Breast epithelium (tissue), 4 donors: ENCODE measurements at places on chromosomes 4 and X. TPM values are rescaled to one million over a fixed set of nuclear protein-coding genes. Genes with fewer than 3 reads are reported as not detected.

DNA sequence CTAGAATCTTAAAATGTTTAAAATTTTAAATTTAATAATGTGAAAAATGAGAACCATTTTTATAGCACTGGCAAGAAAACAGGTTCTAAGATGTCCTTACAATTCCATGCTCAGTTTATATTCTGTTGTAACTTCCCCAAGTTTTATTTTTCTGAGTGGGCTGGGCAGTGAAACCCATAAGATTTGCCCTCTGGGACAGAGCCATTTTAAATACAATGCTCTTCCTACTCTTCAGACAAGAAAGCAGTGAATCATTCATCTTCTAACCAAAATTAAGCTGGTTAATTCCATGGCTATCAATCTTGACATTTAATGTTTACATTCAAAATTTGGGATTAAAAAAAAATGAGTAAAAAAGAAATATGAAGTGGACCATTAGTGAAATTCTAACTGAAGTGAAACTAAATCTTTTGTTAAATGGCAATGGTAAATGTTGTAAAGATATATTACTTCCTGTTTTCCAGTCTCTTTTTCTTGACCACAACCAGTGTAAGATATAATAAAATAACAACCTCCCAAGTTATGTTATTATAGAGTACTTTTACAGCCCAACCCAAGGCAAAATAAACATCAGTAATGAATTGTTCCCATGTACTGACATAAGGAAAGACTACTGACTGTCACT is 37.2 kb upstream of the PTPN13 start:
- DNase-seq = no peak

DNA sequence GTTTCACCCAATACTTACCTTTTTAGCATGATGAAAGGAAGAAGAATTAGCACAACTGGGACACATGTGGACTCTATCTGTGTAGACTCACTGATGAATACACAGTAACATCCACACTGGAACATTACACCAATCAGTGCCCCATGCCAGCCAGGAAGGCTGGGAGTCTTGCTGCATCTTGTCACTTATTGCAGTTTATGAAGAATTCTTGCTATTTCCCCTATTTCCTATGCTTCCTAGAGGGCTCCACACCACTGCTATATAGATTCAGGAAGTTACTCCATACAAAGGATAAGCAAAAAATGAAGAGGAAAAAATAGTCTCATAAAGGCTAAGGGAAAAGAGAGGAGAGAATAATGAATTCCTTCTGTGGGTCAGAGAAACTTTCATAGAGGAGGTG is 201.0 kb downstream of the CAMK2D start:
- no peak for DNase-seq

DNA sequence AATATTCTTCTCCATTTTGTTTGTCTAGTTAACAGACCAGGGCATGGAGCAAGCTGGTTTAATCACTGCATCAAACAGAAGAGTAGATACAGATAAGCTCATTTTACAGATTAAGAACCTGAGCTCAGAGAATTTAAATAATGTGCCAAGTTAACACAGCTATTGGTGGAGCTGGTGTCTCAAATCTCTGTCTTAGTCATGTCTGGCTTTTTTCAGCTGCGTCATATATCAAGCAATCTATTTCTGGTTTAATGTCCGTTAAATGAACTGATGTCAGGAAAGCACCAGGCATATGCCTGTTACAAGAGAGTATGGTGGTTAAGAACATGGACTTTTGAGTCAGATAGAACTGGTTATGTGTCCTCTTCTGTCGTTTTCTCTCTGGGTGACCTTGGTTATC is 79.8 kb upstream of the ADGRA3 start:
- DNase-seq = no peak

- no peak for DNase-seq
Observed at GRCh38 chr4:76767983-76768382, 130.0 kb downstream of the SOWAHB start.

DNA sequence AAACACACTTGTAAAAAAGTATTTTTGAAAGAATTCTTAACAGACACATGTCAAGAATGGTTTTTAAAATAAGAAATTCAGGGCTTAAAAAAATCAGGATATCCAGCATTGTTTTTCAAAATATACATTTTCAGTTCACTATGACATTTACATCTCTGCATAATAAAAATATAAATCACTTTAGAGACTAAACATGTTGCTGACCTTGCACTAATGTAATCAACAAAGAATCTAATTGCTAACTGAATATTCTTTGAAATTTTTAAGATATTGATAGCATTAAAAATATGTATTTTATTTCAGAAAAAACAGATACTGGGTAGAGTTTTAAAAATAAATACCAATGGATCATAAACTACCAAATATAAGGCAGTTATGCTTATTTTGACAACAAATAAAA is 26.4 kb downstream of the RPS6KA6 start:
- DNase-seq = no peak

DNA sequence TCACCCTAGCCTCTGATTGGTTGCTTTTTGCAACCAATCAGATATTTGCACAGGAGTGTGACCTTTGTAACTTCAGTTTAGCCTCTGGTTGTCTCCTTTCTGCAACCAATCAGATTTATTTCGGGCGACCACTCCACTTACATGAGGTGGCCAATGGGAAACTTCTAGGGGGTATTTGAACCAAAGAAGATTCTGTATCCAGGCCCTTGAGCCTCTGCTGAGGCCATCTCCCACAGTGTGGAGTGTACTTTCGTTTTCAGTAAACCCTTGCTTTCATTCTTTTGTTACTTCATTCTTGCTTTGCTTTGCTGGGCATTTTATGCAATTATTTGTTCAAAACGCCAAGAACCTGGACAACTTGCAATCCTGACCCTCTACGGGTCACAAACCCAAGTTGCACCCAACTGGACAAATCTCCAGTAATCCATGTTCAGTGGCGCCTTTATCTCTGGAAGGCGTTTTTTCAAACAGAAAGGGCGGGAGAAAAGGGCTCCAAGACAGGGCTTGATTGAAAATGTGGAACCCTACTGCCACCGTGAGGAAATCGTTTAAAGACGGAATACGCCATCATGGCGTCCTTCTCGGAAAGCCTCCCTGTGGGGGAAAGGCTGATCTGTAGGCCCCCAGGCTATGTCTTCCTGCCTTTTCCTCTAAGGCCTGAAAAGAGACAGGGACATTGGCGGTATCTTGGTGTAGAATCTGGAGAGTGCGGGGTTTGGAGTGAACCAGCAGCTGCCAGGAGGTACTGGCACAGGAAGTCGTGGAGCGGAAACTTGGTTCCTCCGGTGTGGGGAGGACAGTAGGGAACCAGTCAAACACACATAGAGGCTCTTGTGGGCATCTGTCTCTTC is 184.6 kb downstream of the OR13H1 start:
- peak; percentile 80 for DNase-seq

- DNase-seq = no peak
Observed at GRCh38 chr4:81685104-81685503, 213.4 kb upstream of the RASGEF1B start.

GRCh38 chr4:110128029-110128428 is 70.4 kb downstream of the ELOVL6 start:
- DNase-seq = no peak

GRCh38 chr4:98181809-98182208 is 38.5 kb upstream of the STPG2 start:
- no peak for DNase-seq

The NIPAL1 gene
- 9.4 TPM for total RNA-seq

The IQCM gene
- total RNA-seq = not detected

DNA sequence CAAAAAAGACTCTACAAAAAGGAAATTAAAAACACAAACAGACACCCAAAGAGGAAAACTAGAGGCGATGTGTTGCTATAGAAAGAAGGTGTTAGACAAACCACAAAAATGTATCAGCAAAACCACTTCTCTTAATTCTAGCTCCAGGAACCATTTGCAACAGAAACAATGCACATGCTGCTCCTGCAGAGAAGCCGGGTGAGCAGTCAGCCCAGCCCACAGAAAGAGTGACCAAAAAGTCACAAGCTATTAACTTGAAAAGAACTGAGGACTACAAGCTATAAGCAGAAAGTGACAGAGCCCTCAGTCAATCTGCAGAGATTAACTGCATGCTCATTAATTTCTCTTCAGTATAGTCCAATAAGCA is 96.2 kb upstream of the KLHL13 start:
- no peak for DNase-seq

DNA sequence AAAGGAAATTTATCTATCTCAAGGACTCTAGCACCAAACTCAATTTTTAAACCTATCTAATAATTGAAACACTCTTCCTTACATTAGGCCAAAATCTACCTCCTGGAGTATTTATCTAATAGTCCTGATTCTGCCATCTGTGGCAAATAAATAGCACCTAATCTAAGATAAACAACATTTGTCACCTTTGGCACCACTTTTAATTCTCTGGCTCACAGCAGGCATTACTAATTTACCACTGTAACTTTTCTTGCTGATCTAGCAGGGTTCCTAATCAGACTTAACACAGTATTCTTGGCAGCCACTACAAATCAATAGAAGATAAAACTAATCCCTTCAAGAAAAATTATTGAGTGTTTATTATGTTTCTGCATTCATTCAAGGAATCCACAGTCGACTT is 161.1 kb downstream of the KCTD8 start:
- DNase-seq = no peak

- no peak for DNase-seq
Observed at GRCh38 chr4:128444544-128445302, 157.1 kb upstream of the PGRMC2 start.

The NHS gene
- 11.2 TPM for total RNA-seq

GRCh38 chr4:16914208-16914607 is 15.8 kb upstream of the LDB2 start:
- no peak for DNase-seq

The CT45A1 gene
- total RNA-seq = not detected

GRCh38 chr4:8346838-8347605 is 77.5 kb downstream of the HTRA3 start:
- DNase-seq = no peak

The SPCS3 gene
- total RNA-seq = 75.1 TPM

- peak; percentile 91 for DNase-seq
Observed at GRCh38 chr4:10063544-10064300, 42.4 kb upstream of the SLC2A9 start.

The MAGEB2 gene
- not detected for total RNA-seq

- DNase-seq = no peak
Observed at GRCh38 chrX:20968996-20969395, 405.2 kb upstream of the CNKSR2 start.
